ENCODE measurements at places on chromosomes 1 and 21.

- no peak for DNase-seq
Observed at GRCh38 chr1:232454227-232454886, 175.6 kb downstream of the SIPA1L2 start.

DNA sequence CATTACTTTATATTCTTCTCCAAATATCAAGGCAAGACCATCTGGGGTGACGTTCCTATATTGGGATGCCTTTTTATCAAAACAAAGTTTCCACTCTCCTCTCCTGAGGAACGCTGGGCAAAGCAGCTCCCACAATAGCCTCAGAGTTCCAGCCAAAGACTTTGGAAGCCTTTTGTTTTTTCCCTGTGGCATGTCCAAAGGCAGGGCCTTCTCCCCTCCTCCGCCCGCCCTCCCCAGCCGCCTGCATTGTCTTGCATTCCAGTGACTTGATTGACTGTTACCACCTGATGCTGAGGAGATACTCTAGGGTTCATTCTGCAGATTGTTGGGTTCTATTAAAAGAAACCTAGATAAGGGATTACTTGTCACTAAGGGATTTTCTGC lies 43.5 kb downstream of the PROX1 start:
- no peak for DNase-seq

GRCh38 chr1:44484155-44484688 lies 79.2 kb downstream of the RNF220 start:
- DNase-seq = no peak

DNA sequence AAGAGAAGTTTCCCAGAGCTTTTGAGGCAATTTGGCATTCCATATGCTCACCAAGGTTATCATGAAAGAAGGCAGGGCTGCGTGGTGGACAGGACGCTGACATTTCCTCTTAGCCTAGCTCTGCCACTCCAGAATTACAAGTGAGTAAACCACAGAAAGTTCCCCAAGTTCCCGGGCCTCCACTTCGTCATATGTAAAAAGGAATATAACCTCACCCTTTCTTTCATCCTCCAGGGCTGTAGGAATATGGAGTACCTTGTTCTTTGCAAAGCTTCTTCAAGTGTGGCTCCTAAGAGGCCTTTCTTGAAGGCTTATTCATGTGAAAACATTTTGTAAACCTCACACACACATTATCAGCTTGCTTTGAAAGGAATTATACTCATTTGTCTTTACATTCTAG lies 210.2 kb downstream of the GREM2 start:
- no peak for DNase-seq

DNA sequence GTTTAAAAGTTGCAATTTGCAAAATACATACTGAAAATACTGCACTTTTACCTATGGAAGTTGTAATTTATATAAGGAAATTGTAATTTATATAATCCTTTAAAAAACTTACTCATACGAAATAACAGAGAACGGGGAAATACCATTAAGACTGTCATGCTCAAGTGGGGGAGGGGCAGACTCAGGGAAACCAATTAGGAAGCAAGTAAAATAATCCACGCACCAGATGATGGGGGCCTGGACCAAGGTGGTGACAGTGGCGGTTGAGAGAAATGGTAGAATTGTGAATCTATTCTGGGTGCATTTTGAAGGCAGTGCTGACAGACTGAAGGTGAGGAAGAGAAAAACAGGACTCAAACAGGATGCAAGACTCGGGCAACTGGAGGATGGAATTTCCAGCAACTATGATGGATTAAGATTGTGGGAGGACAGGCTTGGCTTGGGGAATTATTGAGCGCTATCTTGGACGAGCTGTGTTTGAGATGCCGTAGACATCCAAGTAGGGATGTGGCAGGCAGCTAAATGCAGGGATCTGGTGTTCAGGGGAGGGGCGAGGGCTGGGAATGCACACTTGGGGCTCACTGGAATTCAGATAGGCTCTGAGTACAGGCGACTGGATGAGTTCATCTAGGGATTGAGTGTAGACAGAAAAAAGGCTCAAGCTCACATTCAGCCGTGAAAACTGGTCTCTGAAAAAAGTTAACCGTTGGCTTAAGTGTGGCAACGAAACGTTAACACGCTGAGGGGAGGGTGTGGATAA lies 977 bp downstream of the LCA5L start:
- DNase-seq = no peak

DNA sequence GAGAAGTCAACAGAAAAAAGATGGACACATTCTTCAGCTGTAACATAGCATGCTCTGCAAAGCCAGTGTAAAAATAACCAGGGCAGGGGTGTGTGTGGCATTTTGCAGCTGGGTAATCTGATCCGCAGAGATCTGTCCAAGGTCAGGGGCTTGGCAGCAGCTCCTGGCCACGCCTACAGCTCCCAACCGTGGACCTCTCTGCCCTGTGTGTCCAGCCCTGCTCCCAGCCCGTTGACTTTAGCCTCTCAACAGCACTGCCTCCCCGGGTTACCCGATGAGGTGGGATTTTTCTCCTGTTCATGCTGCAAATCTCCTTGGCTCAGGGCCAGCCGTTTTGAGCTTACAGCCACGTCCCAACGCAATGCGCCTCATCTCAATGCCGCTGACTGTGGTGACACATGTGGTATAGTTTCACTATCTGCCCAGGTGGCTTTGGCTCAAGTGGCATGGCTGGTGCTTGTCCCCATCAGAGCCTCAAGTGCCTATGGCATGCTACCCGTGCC lies 68.1 kb downstream of the VWA5B1 start:
- DNase-seq = no peak

DNA sequence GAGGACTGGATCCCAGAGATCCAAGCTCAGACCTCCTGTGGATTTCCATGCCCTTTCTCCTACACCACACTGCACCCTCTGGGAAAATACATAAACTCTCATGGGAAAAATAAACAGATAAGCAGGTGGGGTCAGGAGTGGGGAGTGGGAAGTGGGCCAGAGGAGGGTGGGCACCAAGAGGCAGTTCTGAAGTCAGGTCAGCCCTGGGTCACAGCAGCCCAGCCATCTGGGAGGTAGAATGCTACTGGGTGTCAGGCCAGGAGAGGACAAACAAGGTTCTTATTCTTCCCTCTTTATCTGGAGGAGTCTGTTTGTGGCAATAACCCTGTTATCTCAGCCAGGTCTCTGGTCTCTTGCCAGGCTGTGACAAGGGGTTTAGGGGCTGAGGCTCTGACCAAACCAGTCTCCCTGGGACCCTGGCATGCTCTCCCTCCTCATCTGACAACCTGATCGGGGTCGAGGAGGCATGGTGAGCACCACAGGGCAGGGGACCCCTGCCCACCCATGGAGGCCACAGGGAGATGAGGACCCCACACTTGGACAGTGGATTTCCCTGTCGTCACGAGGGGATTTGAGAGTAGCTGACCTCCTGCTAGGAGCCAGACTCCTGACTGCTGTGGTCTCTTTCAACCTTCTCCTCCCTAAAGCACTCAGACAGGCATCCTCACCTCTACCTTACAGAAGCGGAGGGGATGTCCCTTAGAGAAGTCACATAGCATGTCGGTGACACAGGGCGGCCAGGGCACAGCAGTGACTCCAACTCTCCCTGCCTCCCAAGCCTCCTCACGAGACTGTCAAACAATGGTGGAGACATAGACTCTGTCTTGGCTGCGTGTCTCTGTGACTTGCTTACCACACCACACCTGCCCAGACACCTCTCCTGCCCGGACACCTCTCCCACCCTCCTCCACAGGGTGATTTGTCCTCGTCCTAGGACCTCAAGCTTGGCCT lies 51.3 kb upstream of the IFFO2 start:
- DNase-seq = no peak

DNA sequence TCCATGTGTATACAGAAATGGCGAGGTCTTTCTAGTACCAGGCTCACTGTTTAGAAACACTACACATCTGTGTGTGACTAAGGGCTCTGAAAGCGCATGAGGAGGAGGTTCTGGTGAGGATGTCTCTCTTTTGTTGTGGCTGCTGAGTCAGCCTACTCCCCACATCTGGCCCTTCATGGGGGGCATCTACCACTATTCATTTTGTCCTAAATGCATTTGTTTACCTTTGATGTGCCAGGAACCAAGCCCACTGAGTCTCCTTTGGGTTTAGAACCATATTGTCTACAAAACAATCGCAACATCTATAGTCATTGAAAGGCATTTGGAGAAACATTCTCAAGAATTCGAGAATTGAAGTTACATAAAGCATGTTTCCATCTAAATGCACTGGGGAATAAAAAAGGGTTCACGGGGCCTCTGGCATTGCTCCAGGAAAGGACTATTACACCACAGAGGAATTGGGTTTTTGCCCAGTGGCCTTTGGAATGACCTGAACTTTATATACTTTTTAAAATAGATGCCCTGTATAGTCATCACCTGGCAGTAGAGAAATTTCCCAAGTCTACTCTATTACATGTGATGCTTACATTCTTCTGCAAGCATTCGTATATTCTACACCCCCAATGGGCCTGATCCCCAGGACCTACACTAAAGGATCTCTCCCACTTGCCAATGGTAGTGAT lies 35.1 kb upstream of the ADORA3 start:
- DNase-seq = no peak

DNA sequence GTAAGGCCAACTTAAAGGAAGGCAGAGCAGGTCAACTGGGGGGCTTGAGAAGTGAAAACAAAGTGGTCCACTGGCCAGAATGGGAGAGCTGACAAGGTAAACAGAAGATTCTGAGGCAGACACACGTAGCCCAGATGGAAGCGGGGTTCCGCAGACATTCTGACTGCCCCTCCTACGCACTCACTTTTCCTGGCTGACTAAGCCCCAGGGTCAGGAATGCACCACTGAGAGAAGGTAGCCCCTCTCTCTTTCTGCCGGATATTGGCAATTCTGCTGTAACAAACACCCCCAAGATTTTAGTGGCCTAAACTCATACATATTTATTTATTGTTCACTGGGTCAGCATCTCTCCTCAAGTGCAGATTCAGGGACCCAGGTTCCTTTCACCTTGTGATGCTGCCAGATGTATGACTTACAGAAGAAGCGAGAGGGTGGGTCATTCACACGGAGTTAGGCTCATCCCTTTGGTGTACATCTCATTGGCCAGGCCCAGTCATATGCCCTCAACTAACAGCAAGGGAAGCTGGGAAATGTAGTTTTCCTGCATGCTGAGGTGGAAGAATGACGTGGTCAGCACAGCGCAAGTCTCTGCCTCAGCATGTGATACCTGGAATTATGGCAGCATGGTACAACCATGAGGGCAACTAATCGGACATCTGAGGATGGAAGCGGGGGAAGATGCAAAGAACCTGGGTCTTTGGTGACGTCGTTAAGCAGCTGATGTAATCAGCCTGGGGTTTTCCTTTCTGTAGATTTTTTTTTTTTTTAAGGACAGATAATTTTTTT lies 43.4 kb upstream of the MRPS6 start:
- no peak for DNase-seq

GRCh38 chr21:46457801-46458314 lies 833 bp upstream of the DIP2A start:
- DNase-seq = peak; percentile 28

DNA sequence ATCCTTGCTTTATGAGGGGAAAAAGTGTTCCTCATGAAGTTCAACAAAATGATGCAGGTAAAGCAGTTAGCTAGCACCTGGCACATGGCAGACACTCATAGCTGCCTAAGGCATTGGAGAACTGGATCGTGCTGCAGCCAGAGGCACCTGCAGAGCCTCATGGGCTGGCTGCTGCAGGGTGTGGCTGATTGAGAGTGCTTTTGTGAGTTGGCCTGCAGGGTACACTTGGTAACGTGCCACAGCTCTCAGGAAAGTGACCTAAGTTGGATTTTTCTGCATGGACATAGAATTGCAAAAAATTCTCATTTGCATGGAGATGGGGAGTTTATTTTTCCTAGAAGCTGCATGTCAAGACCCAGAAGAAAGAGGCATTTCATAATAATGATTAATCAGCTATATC lies 31.6 kb upstream of the IL20 start:
- DNase-seq = no peak

GRCh38 chr1:164713456-164714207 lies 154.6 kb downstream of the PBX1 start:
- DNase-seq = no peak

GRCh38 chr1:45765999-45766792 lies 15.7 kb upstream of the IPP start:
- no peak for DNase-seq

DNA sequence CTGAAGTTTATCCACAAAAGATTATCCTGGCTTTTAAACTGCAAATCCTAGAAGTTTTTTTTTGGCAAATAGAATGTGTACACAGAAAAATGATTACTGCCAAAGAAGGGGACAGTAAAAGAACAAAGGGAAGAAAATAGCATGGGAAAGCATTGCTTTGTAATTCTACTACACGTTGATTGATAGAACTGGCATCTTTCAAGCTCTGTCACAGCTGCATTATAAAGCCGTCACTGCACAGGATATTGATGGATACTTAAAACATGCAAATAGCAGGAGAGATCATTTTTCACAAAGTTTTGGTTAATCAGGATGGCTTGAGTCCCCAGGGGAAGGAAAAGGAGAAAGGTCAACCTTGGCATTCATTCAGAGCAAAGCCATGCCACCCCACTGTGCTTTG lies 183.7 kb upstream of the RRP15 start:
- DNase-seq = no peak

DNA sequence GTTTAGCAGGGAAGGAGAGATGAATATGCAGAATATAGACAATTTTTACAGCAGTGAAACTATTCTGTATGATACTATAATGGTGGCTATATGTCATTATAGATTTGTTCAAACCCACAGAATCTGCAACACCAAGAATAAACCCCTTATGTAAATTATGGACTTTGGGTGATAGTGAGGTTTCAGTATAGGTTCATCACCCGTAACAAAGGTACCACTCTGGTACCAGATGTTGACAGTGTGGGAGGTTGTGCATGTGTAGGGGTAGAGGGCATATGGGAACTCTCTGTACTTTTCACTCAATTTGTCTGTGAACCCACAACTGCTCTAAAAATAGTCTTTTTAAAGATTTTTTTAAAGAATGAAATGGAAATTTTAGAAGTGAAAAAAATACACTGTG lies 29.9 kb upstream of the PRDX6 start:
- no peak for DNase-seq

DNA sequence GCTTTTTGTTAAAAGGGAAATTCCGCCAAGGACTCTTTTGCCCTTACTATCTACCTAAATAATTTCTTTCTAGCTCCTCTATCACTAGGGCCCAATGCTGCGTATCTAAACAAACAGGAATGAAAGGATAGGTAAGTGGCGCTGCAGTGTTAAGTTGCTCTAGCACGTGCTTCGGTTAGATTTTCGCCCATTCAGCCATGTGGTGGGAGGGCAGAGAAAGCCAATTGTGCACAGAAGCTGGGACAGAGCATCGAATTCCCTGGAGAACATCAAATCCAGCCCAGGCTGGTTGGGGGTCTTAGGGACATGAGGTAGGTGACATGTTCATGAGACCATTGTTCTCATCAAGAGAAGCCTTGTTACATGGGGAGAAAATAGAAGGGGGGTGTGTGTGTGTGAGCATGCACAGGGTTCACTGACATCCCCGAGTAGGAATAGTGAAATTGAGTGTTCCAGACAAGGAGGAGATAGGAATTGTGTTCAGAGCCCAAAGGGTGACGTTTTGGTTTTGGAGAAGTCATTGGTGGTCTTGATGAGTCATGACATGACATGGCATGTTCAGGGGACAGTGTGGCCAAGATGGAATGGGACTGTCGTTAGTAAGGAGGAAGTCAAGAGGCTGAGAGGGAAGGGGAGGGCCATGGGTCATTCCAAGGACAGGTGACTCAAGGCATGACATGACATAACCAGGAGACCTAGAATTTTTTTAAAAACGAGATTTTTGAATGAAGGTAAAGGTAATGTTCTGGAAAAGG lies 107.1 kb downstream of the TLR5 start:
- no peak for DNase-seq

- no peak for DNase-seq
Observed at GRCh38 chr1:53652441-53653199, 86.3 kb downstream of the GLIS1 start.

- no peak for DNase-seq
Observed at GRCh38 chr1:185170291-185170848, 13.4 kb downstream of the SWT1 start.

GRCh38 chr1:99808391-99809115 lies 41.6 kb upstream of the AGL start:
- DNase-seq = peak; percentile 16

All from stimulated activated CD4-positive, alpha-beta T cell treated with anti-CD3 and anti-CD28 coated beads, Interleukin-4, amount 100 ng/mL, for 48 hours (primary cell).